Ovary (tissue), 10 donors: ENCODE measurements at places on chromosomes 4 and X. TPM values are rescaled to one million over a fixed set of nuclear protein-coding genes. Genes with fewer than 3 reads are reported as not detected.
A peak's percentile ranks its signal among the peaks of the same experiment; 100 is the strongest.

DNA sequence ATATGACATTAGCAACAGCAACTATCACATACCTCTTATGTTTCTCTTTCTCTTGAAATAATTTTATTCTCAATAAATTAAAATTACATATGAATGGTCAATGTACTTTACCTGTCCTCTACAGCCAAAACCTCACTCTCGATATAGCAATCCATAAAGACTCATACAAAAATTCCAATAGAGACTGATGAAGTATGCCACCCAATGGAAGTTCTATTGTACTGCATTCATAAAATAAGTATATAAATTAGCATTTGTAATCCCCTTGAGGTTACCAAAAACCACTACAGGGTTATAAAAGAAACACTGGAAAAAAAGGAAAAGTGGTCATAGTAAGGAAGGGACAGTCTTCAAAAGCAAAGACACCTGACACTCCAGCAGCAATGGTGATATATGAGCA, 32.8 kb downstream of the CLDN2 start:
- H3K27ac ChIP-seq, result no peak overlapping the region
- H3K4me3 ChIP-seq, result no peak overlapping the region
- H3K4me1 ChIP-seq, result no peaks in the 10 kb centered on the region
- DNase-seq, result no peak
- H3K36me3 ChIP-seq, result no peaks in the 10 kb centered on the region

DNA sequence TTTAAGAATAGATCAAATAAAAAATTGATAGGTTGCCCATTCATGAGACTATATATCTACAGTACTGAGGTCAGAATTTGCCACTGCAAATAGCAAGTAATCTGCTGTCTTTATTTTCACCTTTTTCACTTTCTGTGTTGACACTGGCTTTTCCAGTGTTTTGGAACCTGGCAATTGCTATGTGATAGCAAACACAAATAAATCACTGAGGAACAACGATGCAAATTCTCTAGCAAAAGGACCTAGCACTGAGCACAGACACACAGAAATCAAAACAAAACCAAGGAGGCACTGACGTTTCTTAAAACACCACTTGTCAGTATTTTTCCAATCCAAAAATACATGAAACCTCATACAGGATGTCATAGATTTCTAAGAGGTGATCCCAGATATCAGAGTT, 210.7 kb downstream of the DHX15 start:
- H3K4me1 ChIP-seq, result peaks cover 4% of the 10 kb centered on the region
- H3K27ac ChIP-seq, result no peak overlapping the region
- H3K27me3 ChIP-seq, result no peaks in the 10 kb centered on the region

DNA sequence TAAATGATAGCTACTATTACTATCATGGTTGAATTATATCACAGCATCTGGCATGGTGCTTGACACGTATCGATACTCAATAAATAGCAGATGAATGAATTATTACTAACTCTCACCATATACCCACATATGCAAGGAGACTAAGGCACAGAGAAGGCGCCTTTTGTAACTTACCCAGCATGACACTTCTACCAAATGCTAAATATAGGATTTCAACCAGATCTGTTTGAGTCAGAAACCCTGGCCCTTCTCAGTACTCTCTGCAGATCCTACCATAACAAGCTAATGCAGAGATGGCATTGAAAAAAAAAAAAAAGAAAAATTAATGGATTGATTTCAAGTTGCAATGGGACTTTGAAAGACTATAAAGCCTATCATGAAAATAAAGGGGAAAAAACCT, 219.5 kb downstream of the DHX15 start:
- no peak for DNase-seq
- H3K36me3 ChIP-seq, result no peaks in the 10 kb centered on the region
- H3K27me3 ChIP-seq, result no peaks in the 10 kb centered on the region
- no peaks in the 10 kb centered on the region for H3K4me1 ChIP-seq
- H3K27ac ChIP-seq, result no peak overlapping the region

DNA sequence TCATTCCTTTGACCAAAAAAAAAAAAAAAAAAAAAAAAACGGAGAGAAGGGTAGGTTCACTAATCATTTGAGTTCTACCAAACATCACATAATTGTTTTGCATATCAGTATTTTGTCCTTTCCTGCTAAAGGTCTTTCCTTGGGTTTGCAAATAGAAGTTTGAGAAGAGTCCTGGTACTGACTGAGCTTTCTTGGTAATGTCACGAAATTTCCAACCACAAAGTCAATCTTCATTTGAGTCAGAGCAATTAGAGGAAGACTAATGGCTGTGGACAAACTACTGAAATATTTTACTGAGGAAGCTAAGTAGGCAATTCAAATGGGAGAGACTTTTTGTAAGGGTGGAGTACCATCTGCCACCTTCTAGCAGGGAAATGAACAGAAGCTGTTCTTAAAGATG, 21.7 kb upstream of the CD40LG start:
- H3K4me3 ChIP-seq, result no peak overlapping the region
- no peaks in the 10 kb centered on the region for H3K27me3 ChIP-seq
- no peaks in the 10 kb centered on the region for H3K36me3 ChIP-seq
- H3K27ac ChIP-seq, result no peak overlapping the region
- DNase-seq, result no peak

- H3K36me3 ChIP-seq, result no peaks in the 10 kb centered on the region
- no peak overlapping the region for H3K4me3 ChIP-seq
- no peaks in the 10 kb centered on the region for H3K27me3 ChIP-seq
- DNase-seq, result no peak
- no peaks in the 10 kb centered on the region for H3K4me1 ChIP-seq
Observed at GRCh38 chr4:163554870-163555465, 60.5 kb downstream of the TMA16 start.

- no peaks in the 10 kb centered on the region for H3K36me3 ChIP-seq
- H3K4me3 ChIP-seq, result no peak overlapping the region
- H3K27ac ChIP-seq, result no peak overlapping the region
Observed at GRCh38 chr4:64538219-64538618, 129.0 kb upstream of the TECRL start.

- no peak overlapping the region for H3K4me3 ChIP-seq
- peak; percentile 10 for DNase-seq
- H3K27ac ChIP-seq, result no peak overlapping the region
- H3K27me3 ChIP-seq, result no peaks in the 10 kb centered on the region
- H3K36me3 ChIP-seq, result no peaks in the 10 kb centered on the region
- no peaks in the 10 kb centered on the region for H3K4me1 ChIP-seq
Observed at GRCh38 chrX:153649178-153649914, 2.3 kb downstream of the DUSP9 start.

- no peaks in the 10 kb centered on the region for H3K4me1 ChIP-seq
- H3K36me3 ChIP-seq, result no peaks in the 10 kb centered on the region
- H3K4me3 ChIP-seq, result peak within 1 kb of the TSS; percentile 34
- peak; percentile 27 for DNase-seq
- H3K27me3 ChIP-seq, result no peaks in the 10 kb centered on the region
Observed at GRCh38 chrX:126165721-126166461, at the start of gene DCAF12L2. Gene DCAF12L2 (minus strand): TSS chrX:126166289. CDS start chrX:126165924, 365 bp downstream.

- no peaks in the 10 kb centered on the region for H3K36me3 ChIP-seq
- H3K4me3 ChIP-seq, result no peak overlapping the region
- H3K27ac ChIP-seq, result no peak overlapping the region
- no peaks in the 10 kb centered on the region for H3K4me1 ChIP-seq
Observed at GRCh38 chr4:74235135-74235534, 73.1 kb upstream of the EPGN start.

DNA sequence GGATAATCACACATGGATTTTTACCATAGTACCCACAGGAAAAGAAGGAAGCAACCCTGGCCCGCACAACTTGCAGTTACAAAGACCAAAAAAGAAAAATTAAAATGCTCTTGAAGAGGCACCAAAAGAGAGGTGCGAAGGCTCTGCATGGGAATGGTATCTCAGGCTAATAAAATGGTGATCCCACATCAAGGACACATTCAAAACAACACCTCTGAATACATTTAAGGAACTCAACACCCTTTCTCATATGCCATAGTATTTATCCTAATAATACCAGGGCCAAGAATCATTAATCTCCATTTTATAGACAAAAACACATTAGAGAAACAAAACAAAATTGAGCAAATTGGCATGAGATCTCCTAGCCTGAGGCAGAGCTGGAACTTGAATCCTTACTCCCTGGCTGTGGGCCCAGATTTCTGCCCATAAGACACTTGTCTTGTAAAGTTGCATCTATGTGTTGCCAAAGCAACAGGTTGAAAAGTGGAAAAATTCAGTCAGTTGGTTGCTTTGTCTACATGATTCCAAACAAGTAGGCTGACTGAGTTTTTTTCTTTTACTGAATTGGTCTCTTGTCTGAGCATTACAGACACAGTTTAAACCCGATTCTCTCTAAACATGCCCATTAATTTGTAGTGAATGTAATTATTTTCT, 33.5 kb downstream of the GUCY2F start:
- DNase-seq, result no peak
- H3K4me3 ChIP-seq, result no peak overlapping the region
- no peaks in the 10 kb centered on the region for H3K4me1 ChIP-seq
- H3K27me3 ChIP-seq, result no peaks in the 10 kb centered on the region
- no peaks in the 10 kb centered on the region for H3K36me3 ChIP-seq

GRCh38 chrX:100750883-100751282, 19.0 kb upstream of the SYTL4 start:
- H3K4me3 ChIP-seq, result no peak overlapping the region
- no peaks in the 10 kb centered on the region for H3K36me3 ChIP-seq
- no peak overlapping the region for H3K27ac ChIP-seq
- no peak for DNase-seq
- H3K27me3 ChIP-seq, result no peaks in the 10 kb centered on the region

GRCh38 chr4:154928640-154929257, 147.7 kb downstream of the RBM46 start:
- no peaks in the 10 kb centered on the region for H3K4me1 ChIP-seq
- no peak overlapping the region for H3K4me3 ChIP-seq

DNA sequence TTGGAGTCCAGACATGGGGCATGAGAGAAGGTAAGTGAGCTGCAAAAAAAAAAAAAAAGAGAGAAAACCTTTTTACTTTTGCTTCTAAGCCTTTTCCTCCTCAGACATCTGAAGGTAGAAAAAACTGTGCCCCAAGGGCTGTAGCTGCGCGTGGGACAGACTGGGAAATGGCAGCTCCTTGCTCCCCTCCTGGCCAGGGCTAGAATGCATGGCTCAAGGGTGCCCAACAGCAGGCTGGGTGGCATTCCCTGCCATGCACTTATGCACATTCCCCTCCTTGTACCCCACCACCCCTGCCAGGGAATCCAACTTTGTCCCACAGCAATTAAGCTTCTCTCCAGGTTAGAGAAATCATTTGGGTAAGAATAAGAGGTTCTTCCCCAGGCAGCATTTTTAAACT, 421.2 kb downstream of the TRAM1L1 start:
- H3K27me3 ChIP-seq, result no peaks in the 10 kb centered on the region
- no peaks in the 10 kb centered on the region for H3K4me1 ChIP-seq
- H3K4me3 ChIP-seq, result no peak overlapping the region
- H3K27ac ChIP-seq, result no peak overlapping the region
- DNase-seq, result no peak

DNA sequence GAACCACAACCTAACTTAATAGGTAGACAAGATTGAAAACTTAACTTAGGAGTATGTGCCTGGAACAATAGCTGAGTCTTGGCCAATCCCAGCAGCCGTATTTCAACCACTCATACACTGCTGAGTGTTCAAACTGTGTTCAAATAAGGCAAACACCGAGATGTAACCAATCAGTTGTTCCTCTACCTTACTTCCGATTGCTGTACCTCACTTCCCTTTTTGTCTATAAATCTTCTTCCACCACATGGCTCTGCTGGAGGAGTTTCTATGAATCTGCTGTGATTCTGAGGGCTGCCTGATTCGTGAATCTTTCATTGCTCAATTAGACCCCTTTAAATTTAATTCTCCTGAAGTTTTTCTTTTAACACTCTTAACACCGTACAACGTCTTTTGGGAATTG, 108.0 kb downstream of the ANAPC4 start:
- H3K36me3 ChIP-seq, result no peaks in the 10 kb centered on the region
- H3K27ac ChIP-seq, result no peak overlapping the region
- no peak for DNase-seq
- H3K27me3 ChIP-seq, result no peaks in the 10 kb centered on the region

- no peak overlapping the region for H3K27ac ChIP-seq
- no peaks in the 10 kb centered on the region for H3K4me1 ChIP-seq
- no peak overlapping the region for H3K4me3 ChIP-seq
Observed at GRCh38 chr4:47553329-47554125, 68.5 kb downstream of the ATP10D start.

DNA sequence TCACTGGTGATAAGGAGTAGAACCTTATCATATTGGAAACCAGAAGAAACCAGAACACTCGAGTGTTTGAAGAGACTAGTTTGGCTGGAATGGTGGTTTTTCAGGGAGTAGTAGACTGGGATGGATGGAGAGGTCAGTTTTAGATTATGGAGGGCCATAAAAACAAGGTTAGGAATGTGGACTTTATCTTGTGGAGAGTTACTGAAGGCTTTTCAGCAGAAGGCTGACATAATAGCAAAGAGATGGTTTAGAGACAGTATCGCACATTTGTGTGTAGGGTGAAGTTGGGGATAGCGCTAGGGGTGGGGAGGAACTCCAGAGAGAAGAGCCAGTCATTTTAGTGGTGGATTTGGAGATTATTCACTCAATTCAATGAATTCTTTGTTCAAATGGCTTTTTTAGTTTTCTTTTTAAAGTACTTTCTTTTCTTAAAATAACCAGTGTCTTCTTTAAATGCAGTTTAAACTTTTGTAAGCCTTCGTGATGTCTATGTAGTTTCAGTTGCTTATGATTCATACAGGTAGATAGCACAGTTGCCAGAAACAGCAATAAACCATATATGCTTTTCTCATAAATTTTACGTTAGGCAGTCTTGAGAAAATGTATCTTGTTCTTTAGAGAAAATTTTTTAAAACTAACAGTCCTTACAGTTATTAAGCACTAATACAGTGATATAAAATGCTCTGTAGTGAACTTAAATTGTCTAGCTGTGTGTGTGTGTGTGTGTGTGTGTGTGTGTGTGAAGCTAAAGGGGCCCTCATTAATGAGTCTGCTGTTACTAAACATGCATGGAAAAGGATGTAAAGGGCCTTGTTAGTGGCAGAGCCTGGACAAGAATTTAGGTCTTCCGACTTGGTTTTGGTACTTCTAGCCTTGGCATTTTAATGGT, 3.8 kb downstream of the ARHGAP10 start:
- H3K27me3 ChIP-seq, result no peaks in the 10 kb centered on the region
- DNase-seq, result no peak
- no peaks in the 10 kb centered on the region for H3K36me3 ChIP-seq
- H3K4me3 ChIP-seq, result no peak overlapping the region
- H3K27ac ChIP-seq, result no peak overlapping the region

GRCh38 chr4:177070533-177071058, 239.1 kb upstream of the NEIL3 start:
- H3K27me3 ChIP-seq, result no peaks in the 10 kb centered on the region
- H3K4me1 ChIP-seq, result no peaks in the 10 kb centered on the region
- no peak overlapping the region for H3K4me3 ChIP-seq
- H3K36me3 ChIP-seq, result no peaks in the 10 kb centered on the region
- no peak for DNase-seq
- no peak overlapping the region for H3K27ac ChIP-seq

The SASH3 gene
- 4.4 TPM for total RNA-seq

The UCP1 gene
- not detected for total RNA-seq

The GPR143 gene
- 3.4 TPM for total RNA-seq

The CPZ gene
- 55.9 TPM for total RNA-seq

The RPS6KA6 gene
- 8.8 TPM for total RNA-seq

The SORCS2 gene
- total RNA-seq, result 23.9 TPM

The SLC10A3 gene
- 48.8 TPM for total RNA-seq

The SNCA gene
- total RNA-seq, result 7.6 TPM

The ZNF674 gene
- total RNA-seq, result 3.4 TPM

The BCORL1 gene
- 24.1 TPM for total RNA-seq

The HTN1 gene
- not detected for total RNA-seq
